Stimulated activated CD4-positive, alpha-beta T cell treated with anti-CD3 and anti-CD28 coated beads, Interleukin-1b, Interleukin-23, amount 100 ng/mL, for 4 hours (primary cell): ENCODE measurements at places on chromosomes 2 and 18.

DNA sequence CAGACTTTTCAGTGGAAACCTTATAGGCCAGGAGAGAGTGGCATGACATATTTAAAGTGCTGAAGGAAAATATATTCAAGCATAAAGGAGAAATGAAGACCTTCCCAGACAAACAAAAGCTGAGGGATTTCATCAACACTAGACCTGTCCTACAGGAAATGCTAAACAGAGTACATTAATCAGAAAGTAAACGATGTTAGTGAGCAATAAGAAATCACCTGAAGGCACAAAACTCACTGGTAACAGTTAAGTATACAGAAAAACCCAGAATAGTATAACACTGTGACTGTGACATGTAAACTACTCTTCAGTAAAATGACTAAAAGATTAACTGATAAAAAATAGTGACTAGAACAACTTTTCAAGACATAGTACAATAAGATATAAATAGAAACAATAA is 87.4 kb downstream of the ATP8B1 start:
- DNase-seq, result no peak

DNA sequence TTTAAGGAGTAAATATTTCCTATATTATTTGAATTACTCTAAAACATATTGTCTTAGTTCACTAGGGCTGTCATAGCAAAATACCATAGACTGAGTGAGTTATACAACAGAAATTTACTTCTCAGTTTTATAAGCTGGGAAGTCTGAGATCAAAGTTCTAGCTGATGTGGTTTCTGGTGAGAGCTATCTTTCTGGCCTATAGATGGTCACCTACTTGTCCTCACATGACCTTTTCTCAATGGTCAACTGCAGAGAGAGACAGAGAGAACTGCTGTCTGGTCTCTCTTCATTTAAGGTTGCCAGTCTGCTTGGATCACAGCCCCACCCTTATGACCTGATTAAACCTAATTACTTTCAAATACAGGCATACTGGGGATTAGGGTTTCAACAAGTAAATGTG is 490.9 kb downstream of the FBXO15 start:
- DNase-seq, result no peak

DNA sequence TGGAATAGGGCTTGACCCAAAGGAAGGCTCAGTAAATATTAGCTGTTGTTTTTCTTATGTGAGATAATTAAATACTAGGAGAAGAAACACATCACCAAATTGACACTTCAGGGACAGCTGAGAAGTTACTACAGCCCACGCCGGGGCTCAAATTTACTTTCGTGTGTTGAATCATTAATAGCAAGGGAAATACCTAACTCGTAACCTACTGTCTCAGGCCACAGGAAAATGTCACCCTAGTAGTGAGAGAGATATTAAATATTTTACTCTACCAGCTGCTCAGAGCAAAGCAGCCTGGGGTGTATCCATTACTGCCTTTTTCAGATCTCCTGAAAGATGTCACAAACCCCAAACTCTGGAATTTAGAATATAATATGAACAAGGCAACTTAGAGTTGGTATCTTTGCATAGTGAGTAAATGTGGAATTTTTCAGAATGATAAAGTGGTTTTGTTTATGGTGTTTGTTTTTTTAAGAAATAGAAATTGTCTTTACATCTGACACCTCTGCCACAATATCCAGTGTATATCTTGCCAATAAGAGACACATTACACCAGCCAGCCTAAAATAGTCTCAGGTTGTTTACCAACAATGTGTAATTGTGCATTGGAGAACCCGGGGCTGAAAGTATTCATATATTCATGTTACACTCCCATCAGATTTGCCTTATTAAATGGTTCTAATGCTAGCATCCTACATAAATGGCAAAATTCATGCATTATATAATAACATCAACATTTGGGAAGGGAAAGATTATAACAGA is 48.4 kb downstream of the ATP8B1 start:
- DNase-seq, result no peak

DNA sequence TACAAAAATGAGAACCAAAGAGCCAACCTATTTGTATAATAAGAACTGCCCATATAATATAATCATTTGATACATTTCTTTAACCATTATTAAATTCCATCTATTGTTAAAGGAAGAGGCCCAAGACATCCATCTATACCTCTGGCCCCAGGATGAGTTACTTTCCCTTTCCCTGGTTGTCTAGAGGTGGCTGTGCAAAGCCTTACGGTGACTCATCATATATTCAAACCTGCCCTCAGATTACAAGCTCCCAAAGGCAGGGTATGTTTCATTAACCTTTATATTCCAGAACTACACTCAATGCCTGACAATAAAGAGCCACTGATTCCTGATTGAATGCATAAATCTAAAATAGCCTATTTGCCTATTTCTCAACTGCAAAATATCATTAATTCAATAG is 105.8 kb upstream of the PID1 start:
- no peak for DNase-seq

- no peak for DNase-seq
Observed at GRCh38 chr2:64652231-64653108, 1.2 kb downstream of the SERTAD2 start.

DNA sequence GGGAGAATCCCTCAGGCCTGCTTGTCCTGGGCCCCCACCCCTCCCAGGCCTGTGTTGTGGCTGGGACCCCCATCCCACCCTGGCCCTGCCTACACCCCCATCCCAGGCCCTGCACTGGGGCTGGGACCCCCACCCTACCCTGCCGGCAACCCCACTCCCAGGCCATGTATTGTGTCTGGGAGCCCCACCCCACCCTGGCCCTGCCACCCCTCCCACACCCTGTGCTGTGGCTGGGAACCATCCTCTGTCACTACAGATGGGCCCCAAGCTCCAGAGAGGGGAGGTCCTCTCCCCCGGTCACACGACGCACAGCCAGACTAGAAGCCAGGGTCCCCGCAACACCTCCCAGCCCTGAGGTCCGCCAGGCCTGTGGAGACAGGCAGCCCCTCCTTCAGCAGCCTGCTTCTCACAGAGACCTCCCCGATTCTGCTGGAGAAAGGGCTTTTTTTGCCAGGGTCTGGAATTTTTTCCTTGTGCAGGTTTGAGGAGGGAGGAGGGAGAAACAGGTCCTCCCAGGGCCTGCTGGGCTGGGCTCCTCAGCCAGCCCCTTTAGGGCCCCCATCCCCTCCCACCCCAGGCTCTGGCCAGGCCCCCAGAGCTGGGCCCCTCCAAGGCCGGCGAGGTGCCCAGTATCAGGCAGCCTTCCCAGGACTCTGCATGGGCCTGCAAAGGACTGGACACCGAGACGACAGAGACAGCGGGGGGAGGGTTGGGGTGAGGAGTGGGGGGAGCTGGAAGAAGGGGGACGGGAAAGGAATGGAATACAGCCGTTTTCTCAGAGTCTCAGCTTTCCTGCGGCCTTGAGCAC is 28.0 kb downstream of the KIF1A start:
- no peak for DNase-seq

DNA sequence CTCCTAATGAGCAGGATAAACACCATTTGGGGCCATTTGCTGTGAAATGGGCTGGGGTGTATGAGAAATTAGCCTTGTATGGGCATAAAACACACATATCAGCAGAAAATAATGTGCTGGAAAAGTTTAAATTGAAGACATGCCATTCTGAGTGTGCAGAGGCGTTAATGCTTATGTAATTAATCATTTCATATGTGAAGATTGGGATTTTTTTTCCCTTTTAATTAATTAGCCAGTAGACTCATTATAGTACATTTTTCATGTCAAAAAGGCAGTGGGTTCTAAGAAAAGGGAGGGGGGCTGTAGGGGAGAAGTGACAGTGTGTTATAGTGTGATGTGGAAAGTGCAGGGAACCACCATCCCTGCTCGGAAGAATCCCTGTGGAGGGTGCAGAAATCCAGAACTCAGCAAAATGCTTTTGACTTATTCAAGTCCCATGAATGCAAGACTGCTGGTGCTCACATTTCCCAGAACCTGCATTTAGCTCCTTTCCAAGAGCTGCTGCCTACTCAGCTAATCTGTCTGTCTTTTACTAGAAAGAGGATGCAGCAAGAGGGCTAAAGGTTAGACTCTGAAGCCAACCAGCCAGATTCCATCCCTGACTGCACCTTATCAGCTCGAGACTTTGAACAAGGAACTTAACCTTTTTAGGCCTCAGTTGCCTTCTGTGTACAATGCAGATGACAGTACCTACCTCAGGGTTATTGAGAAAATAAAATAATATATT is 11.6 kb upstream of the COX7A2L start:
- no peak for DNase-seq

GRCh38 chr2:60119778-60120177 is 433.7 kb downstream of the BCL11A start:
- DNase-seq, result no peak

GRCh38 chr18:56470406-56471351 is 167.7 kb downstream of the TXNL1 start:
- no peak for DNase-seq

GRCh38 chr2:125543968-125544514 is 1111.9 kb upstream of the GYPC start:
- DNase-seq, result no peak

- DNase-seq, result no peak
Observed at GRCh38 chr18:63346031-63346430, 21.0 kb downstream of the KDSR start.

DNA sequence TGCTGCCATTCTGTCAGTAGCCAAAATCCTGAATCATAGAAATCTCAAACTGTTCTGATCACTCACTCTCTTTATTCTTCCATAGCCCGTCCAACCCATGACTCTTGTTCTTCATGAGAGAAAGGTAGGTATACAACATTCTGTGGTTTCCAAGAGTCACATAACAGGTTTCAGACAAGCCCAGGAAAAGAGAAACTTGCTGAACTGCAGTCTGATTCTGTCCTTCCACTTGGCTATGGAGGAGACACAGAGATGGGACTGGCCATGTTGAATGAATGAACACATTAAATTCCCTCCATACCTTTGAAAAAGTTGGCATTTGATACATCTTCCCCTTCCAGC is 880.2 kb upstream of the CELF4 start:
- DNase-seq, result no peak

GRCh38 chr2:199216253-199216652 is 241.5 kb downstream of the SATB2 start:
- DNase-seq, result no peak

- no peak for DNase-seq
Observed at GRCh38 chr2:190507135-190507534, 27.4 kb downstream of the NEMP2 start.

DNA sequence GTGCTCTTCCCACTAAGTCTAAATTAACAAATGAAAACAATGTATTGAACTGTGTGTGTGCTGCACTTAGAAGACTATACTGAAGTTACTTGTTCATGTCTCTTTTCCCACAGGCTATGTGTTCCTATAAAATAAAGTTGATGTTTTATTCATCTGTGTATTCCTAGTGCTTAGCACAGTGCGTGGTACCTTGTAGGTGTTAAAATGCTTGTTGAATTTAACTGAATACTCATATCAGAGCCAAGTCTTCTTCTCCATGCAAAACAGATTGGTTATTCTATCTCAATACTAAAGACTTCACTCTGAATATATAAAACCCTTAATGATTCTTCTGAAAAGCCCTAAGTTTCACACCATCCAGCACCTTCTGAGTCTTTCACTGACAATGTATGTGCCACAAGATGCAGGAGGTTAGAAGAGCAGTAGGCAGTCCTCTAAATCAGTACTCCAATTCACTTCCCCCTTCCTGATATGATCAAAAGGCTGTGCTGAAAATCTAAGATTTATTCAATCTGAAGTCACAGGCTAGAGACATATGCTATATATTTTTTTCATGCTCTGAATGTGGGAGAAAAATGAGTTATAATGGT is 231.7 kb upstream of the CCDC150 start:
- DNase-seq, result no peak

- DNase-seq, result no peak
Observed at GRCh38 chr2:195124391-195125079, 532.5 kb upstream of the SLC39A10 start.

- peak; percentile 68 for DNase-seq
Observed at GRCh38 chr18:63131106-63131958, 188.2 kb downstream of the BCL2 start.
